ENCODE measurements at places on chromosomes 7 and 10.

GRCh38 chr10:21170216-21170615, 273.1 kb upstream of the NEBL start:
- no peak for DNase-seq

GRCh38 chr10:120931423-120931822, 80.3 kb downstream of the WDR11 start:
- no peak for DNase-seq

- no peak for DNase-seq
Observed at GRCh38 chr7:49579408-49579807, 194.0 kb upstream of the VWC2 start.

DNA sequence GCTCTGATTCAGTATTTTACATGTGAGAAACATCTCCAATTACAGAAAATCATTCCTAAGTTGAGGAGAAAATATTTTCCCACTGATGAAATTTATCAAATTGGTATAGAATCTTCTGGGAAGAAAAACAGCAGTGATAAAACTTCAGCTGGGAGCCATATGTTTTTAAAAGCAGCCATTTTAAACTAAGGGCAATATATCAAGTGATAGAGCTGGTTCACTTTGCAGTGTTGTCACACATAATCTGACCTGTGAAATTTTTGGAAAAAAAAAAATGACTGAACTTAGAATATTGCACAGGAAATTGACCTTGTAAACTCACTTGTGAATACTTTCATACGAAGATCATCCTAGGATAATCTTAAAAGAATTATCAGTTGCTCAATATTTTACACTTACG, 10.5 kb upstream of the EZH2 start:
- no peak for DNase-seq

DNA sequence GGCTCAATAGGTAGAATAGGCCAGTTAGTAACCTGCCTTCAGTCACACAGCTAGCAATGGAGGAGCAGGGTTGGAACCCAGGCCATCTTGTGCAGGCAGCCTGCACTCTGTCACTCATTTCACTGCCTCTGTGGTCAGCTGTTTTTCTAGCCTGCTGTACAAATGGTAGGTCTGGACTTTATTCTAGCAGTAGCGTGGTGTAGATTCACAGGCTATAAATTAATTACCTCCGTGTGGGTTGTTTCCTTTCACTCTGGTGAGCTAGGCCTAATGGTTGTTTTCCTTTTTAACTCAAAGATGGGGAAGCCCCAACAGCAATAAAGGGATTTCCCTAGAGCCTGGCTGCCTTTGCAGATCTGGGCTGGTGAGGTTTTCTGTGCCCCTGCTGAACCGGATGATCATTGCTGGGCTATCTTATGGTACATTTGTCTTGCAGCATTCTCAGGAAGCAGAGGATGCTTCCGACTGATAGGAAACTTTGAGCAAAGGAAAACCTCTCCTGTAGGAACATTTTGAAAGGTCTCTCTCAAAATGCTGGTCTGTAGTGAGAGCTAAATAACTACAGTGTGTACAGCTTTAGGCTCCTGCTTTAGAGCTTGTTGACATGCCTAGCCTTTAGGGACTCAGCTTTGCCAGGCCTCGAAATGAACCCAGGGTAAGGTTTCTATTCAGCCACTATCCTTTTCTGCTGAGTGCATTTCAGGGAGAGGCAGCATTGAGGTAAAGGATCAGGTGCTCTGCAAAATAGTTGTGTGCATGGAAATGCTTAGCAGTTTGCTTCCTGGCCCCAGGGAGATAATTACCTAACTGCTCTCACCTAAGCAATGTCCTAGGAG, 157.4 kb downstream of the ST7 start:
- DNase-seq: peak; percentile 9

DNA sequence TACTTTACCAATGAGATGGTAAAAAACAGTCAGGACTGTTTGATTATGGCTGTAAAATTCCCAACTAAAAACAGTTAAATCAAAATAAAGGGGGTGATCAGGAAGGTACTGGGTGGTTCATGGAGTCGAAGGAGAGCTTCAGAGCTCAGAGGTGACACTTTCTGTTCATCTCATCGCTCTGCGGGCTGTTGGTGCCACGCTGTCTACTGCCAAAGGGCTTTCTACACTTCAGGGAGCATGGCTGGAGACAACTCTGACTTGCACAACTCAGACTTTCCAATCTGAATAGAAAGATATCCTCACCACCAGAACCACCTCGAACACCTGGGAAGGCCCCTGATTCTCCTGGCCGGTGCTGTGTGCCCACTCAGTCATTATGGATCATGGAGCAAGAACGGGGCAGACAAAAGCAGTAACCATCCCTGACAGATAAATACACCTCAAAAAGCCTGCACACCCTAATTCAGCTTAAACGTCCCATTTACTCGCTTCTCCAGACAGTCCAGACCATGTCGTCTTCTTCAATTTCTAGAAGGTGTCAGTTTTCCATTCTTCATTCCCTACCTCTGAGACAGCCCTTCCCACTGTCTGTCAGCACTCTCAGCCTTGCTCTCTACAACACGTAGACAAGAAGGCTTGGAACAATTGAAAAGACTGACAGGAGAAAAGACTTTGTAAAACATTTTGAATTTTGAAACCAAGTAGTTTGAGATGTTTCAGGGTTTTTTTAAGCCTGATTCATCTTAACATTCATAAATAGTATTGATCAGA, 348.7 kb upstream of the NFE2L3 start:
- no peak for DNase-seq

GRCh38 chr7:135747366-135747765, 1.2 kb downstream of the FAM180A start:
- no peak for DNase-seq

DNA sequence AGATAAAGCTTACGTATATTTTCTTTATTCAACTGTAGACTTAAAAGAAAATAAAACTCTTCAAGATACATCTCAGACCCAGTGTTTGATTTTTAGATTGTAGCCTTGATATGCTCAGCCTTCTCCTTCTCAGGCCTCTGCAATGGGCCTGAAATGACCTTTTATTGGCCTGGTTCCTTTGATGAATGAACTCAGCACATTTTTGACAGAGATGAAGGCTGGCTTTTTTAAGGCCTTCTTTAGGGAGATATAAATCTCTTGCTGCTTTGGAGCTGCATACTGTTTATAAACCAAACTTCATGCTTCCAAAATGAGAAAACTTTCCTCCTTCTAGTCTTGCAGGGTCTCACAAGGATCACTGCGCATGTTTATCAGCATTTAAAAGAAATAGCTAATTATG, 1049.8 kb downstream of the LRMDA start:
- DNase-seq: no peak

DNA sequence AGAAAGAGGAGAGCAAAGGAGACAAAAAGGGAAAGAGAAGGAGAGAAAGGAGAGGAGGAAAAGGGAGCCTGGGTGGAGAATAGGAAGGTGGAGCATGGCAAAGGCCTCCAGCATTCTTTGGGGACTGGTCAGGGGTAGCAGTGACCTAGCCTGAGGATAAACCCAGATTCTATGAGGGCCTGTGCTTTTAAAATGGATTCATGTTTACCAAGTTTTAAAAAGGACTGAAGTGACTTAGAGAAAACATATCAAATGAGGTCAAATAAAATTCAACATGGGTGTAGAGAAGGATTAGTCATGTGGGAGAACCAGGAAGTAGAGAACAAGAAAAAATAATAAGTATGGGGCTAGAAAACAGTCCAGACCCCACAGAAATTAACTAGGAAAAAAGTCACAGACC, 20.7 kb downstream of the CREB3L2 start:
- no peak for DNase-seq

DNA sequence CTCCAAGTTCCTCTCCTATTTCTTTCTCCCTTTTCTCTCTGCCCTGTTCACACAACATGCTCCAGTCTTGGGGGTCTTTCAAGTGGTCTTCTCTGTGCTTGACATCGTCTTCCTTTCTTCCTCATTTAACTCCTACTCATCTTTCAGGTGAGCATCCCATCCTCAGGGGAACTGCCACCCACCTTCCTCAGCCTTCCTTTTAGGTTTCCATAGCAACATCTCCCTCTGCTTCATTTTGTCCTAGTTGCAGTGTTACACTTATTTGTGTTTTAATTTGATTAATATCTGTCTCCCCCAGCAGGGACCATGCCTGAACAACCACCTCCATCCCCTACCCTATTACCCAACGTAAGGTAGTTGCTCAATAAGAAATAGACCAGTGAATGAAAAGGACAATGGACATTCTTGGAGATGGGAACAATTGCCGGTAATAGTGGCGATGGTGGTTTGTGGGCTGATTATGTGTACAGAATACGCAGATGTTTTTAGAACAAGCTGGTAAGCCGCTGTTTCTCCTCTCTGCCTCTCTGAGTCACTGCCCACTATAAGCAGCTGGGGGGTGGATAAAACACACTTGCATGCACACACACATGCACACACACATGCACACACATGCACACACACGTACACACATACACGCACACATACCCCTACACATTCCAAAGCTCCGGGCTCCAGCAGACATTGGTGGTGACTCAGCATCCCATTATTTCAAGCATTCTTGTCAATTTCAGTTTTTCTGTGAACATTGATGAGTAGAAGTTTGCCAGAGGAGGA, 251.6 kb downstream of the GATA3 start:
- DNase-seq: no peak

- no peak for DNase-seq
Observed at GRCh38 chr10:96610817-96611216, 24.0 kb upstream of the TM9SF3 start.

GRCh38 chr7:143181349-143181748, 1.9 kb upstream of the TAS2R39 start:
- no peak for DNase-seq

GRCh38 chr10:49505589-49505988, 33.3 kb downstream of the ERCC6 start:
- no peak for DNase-seq

DNA sequence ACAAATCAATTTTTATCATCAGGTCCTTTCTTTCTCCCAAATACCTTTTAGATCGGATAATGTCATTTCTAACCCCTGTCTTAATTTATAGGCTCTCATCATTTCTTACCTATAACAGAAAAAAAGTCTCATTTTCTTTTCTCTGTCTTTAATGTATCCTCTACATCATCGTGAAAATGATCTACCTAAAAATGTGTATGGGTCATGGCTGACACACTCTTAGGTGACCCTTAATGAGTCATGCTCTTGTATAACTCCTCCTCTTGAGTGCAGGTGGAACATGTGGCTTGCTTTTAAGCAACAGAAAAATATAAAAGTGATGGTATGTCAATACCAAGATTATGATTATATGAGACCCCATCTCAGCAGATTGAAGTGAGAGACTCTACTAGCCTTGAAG, 139.4 kb downstream of the SEMA3C start:
- DNase-seq: no peak

DNA sequence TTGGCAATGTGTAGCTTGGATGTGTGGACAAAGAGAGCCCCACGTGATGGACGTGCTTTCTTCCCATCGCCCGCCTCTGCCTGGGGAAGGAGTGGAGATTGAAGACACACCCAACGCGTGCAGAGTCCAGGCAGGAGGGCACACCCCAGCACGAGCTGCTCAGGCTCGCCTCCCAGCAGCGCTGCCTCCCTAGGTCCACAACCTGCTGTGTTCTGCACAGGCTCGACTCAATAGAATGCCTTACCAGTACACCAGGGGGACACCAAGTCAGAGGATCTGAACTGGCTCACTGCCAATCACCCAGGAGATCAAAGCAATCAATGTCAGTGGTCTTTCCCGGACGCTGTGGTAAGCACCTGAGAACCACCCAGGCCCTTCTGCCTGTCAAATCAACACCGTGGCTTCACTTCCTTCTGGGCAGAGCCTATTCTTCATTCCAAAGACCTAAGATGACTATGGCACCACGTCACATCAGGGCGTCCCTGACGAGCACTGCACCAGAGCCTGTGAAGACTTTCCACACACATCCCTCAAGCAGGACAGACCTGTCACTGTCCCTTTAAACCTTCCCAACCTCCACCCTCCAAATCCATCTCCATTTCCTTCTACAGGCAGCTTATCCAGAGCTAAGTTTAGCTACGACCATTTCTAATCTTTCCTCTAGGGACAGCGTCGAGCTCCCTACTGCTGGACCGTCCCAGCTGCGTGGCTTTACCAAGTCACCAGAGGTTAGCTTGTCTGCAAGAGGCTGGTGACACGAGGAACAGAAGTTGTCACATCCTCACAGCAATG, 72.3 kb downstream of the AMZ1 start:
- DNase-seq: no peak

GRCh38 chr10:62916141-62916603, 100.0 kb upstream of the EGR2 start:
- DNase-seq: no peak

DNA sequence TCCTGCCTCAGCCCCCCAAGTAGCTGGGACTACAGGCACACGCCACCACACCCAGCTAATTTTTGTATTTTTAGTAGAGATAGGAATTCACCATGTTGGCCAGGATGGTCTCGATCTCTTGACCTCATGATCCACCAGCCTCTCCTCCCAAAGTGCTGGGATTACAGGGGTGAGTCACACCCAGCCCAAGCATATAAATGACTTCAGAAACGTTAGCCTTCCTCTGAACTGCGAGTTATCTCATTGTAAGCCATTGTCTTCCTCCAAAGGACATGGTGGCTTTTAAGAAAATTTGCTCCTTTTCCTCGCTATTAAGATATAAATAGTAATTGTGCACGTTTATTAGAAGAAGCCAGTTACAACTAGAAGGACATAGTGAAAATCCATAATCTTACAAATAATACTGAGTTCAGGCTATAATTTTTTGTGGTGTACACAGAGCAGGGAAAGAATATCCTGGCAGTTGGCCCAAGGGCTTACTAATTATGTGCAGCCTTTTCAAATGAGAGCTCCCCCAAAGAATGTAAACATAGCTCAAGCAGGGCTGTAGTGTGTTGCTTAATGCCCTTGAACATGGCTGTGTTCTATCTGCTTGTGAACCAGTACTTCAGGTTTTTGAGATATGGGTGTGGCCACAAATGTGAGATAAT, 495.8 kb downstream of the PARD3 start:
- DNase-seq: no peak

GRCh38 chr10:114262496-114262895, 23.4 kb downstream of the VWA2 start:
- DNase-seq: no peak

DNA sequence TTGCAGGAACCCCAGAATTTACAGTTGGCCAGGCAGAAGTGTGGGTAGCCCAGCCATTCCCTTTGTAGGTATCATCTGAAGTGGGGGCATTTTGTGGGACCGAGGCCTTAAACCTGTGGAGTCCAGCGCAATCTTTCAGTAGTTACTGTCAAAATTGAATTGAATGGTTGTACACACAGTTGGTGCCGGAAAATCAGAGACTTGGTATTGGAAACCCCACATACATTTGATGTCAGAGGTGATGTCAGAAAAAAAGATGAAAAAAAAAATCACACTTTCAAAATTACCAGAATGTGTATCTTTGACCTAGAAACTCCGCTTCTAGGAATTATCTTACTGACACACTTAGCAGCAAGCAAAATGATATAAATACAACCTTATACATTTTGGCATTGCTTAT, 153.8 kb upstream of the PLXNA4 start:
- DNase-seq: no peak

GRCh38 chr10:29850371-29850770, 209.0 kb downstream of the JCAD start:
- no peak for DNase-seq

DNA sequence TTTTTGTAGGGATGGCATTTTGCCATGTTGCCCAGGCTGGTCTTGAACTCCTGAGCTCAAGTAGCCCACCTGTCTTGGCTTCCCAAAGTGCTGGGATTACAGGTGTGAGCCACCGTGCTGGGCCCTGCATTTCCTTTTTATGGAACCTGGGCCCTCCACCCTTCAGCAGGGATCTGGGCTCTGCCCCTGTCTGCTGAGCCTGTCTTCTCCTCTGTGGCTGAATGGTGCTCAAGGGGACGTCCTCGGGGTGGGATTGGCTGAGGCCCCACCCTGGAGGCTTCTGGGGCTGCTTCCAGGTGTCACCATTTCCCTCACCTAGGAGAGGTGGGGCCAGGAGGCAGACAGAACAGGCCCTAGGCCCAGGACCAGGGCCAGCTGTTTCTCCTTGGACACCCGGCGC, 18.4 kb downstream of the FAM241B start:
- DNase-seq: no peak
